ENCODE measurements at places on chromosomes 12 and 14.

GRCh38 chr14:96158735-96159134, 45.9 kb upstream of the BDKRB2 start:
- DNase-seq: no peak

DNA sequence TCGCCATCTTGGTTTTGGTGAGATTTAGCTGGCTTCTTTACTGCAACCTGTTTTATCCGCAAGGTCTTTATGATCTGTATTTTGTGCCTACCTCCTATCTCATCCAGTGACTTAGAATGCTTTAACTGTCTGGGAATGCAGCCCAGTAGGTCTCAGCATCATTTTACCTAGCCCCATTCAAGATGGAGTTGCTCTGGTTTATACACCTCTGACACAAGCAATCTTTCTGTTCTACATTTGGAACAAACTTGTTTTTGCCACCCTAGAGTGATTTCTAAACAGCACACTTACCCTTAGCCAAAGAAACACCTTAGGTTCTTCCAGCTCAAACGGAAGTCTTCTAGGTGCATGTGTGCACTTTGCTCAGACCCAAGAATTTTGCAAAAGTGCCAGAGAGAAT, 122.3 kb downstream of the CCDC60 start:
- no peak for DNase-seq

- no peak for DNase-seq
Measured at GRCh38 chr12:121786440-121786825, 7.1 kb downstream of the RHOF start.

DNA sequence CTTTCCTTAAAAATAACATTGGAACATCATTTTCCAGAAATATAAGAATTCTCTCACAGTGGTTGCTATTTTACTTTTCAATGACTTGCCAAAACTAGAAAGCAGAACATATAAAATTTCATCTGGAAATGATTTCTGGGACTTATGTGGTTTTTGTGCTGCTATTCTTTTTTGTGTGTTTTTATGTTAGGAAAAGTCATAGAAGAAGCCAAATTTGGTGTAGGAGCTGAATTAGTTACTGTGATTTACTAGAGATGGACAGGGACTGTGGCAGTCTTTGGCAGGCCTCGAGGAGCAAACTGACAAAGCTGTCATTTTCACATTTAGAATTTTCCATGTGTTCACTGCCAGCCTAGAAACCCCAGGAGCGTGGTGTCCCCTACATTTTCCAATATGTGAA, 38.3 kb upstream of the LDHB start:
- no peak for DNase-seq

GRCh38 chr12:87953256-87953860, 75.8 kb downstream of the C12orf50 start:
- DNase-seq: peak; percentile 20

GRCh38 chr12:112370199-112370598, 12.0 kb downstream of the HECTD4 start:
- no peak for DNase-seq

DNA sequence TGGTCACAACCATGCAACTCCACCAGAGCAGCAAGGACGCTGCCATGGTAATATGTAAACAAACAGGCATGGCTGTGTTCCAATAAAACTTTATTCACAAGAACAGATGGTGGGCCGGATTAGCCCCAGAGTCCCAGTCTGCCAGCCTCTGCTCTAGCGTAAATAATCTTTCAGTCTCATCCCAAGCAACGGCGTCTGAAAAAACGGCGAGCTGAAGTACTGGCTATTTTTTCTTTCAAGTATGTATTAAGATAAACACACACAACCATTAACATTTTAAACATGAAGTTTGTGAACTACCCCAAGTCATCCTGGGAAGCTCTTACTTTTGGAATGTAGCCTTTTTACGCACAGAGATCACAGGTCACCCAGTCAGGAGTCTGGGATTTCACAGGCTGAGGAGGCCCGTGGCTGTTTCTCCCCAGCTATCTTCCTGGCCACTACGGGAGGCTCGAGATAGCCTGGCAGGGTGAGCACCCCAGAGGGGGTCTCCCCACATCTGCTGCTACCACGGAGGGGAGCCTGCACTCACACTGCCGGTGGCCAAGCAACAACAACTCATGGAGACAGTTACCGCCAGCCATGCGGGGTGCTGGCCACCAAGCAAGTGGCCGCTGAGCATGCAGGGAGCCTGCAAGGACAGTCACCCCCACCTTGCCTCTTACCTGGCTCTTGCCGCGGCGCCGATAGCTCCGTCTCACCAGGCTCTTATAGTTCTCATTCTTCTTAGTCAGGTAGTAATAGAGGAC, 124.6 kb downstream of the RFLNA start:
- no peak for DNase-seq

- no peak for DNase-seq
Measured at GRCh38 chr12:133129368-133130037, 571 bp downstream of the ZNF891 start.

DNA sequence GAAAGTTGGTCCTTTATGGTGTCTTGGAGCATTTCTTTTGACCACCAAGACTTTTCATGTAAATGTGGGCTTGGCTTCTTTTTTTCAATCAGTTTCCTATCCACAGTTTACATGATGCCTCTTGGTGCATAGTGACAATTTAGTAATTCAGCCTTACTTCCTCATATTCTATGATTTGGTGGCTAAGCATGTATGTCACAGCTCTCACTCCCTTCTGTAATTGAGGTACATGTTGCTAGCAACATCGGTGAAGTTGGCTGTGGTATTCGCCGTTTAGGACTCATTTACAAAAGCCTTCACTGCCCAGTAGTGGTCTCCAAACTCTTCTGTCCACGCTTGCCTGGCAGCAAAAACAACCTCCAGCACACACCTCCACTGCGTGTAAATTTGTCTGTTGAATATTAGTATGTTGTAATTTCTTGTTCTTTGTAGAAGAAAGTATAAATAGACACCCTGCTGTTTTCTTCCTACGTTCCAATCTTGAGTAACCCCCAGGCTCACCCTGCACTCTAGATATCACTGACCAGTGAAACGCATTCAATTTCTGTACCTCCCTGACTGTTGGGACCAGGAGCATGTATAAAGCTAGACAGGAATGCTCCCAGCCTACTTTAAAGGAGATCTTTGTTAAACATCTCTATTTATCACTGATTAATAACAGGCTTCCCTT, 90.4 kb downstream of the PPP2R5C start:
- DNase-seq: no peak

GRCh38 chr12:88035907-88036289, 6.7 kb upstream of the C12orf50 start:
- peak; percentile 15 for DNase-seq

DNA sequence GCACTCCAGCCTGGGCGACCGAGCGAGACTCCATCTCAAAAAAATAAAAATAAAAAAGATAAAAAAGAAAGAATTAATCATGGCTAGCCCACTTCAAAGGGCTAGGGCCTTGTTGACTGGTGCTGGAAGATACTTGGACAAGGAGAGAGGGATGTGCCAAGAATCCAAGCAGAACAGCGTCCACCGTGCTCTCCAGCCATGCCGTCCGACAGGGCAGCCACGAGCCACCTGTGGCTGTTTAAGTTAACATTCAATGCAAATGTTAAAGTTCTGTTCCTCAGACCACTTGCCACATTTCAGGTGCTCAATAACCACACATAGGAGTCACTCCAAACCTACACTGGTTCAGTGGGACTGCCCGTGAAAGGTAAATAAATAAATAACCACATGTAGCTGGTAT, 21.4 kb downstream of the SLC6A13 start:
- DNase-seq: no peak

- no peak for DNase-seq
Measured at GRCh38 chr12:104420868-104421267, 35.9 kb upstream of the CHST11 start.

DNA sequence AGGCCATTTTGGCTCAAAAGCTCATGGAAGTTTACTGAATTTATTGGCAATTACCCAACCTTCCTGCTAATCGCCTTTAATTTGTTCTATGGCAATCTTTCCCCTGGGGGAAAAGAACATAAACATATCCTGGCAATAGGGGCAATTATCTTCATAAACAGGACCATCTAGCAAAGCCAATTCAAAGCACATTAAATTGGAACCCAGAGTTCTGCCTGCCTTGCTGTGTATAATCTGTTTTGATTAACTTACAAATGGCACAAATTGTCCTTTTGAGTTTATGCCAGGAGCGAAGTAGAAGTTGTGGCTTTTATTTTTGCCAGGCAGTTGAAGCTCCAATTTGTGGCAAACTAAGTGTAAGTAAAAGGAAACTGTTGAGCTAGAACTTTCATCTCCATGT, 68.6 kb downstream of the C12orf50 start:
- no peak for DNase-seq

GRCh38 chr12:44738051-44738450, 138.1 kb downstream of the NELL2 start:
- DNase-seq: no peak

DNA sequence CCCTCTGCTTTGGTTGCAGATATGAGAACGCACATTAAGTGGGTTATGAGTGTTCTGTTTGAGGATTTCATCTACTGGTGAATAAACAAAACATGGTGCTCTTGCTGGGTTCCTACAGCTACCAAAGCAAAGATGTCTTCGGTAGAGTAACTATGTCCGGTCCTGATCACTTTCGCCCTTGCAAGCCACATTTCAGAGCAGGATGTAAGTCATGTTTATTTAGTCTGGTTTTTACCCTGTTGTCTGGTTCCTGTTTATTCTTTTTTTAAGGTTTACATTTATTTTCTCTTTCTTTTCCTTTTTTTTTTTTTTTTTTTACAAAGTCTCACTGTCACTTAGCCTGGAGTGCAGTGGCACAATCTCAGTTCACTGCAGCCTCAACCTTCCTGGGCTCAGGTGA, 99.2 kb downstream of the VEZT start:
- no peak for DNase-seq

GRCh38 chr14:47235619-47236018, 439.8 kb downstream of the MDGA2 start:
- DNase-seq: no peak
